ENCODE measurements at places on chromosomes 7 and 10. TPM values are rescaled to one million over a fixed set of nuclear protein-coding genes. Genes with fewer than 3 reads are reported as not detected.

DNA sequence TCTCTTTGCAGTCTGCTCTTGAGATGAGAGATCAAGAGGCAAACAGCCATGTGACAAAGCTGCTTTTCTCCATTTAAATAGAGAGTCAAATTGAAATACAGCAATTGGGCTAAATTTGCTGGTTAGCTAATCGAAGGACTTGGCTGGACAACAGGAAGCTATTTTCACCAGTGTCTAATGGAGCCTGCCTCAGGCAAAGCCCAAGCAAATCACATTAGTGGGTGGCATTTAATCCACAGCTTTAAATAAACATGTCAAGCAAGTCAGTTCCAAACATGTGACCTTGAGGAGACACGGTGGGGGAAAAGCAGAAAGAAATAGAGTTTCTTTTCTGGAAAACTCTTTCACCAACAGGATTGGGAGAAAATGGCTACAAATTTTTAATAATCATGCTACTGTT, 180.5 kb upstream of the AOAH start:
- no peak for DNase-seq

- no peak for DNase-seq
Measured at GRCh38 chr10:62870866-62871265, 54.7 kb upstream of the EGR2 start.

GRCh38 chr7:111370002-111370401, 192.3 kb downstream of the IMMP2L start:
- no peak for DNase-seq

GRCh38 chr7:88692493-88692892, 67.0 kb upstream of the ZNF804B start:
- DNase-seq, result no peak

Gene SPAG6
- total RNA-seq, result 19.4 TPM

Gene THNSL1
- 8.7 TPM for total RNA-seq
